ENCODE measurements at places on chromosomes 13 and 19. TPM values are rescaled to one million over a fixed set of nuclear protein-coding genes. Genes with fewer than 3 reads are reported as not detected.

The B3GNT8 gene
- not detected for total RNA-seq

The MBD3L3 gene
- total RNA-seq, result not detected

DNA sequence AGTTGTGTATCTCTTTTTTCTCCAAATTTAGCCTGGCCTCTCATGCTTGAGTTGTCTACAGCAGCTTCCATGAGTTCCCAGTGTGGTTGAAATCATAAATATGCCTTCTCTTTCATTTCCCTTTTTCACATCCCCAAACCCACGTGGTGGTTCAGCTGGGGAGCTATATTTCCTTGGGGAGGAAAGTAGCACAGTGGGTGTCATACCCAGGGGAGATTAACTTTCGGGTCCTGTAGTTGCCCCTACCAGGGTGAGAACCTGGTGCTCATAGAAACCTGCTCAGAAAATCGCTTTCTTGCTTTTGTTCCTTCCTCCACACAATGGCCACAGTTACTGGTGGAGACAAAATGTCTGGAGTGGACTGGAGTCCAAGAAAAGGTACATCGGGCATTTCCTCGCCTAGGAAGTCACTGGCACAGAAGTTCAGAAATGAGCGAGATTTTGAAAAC lies 7.0 kb upstream of the LILRA4 start:
- no peak for DNase-seq

DNA sequence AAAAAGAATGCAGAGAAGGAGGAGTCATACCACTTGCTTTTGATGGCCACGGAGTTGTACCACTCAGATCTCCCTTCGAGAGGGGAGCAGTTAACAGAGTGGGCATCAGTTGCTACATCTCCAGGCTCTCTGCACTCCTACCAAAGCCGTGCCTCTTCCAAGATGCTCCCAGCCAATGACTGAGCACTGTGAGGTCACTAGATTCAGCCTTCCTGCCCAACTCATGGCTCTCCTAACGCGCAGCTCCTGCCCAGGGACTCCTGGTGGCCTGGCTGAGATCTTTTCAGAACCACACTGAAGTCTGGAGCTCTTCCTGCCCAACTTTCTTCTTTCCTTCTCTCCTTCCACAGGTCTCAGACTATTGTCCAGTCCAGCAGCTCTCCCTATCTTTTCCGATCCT lies 66.7 kb downstream of the LHFPL6 start:
- DNase-seq, result no peak

The VSIG10L gene
- 0.29 TPM for total RNA-seq

The PGLYRP1 gene
- total RNA-seq, result not detected

GRCh38 chr13:92658293-92658692 lies 568.3 kb upstream of the GPC6 start:
- DNase-seq, result no peak

The CEACAM4 gene
- total RNA-seq, result not detected

The ETV2 gene
- not detected for total RNA-seq

The ODAD3 gene
- not detected for total RNA-seq

- DNase-seq, result no peak
These were observed 13.8 kb downstream of the BIVM start for GRCh38 chr13:102812611-102813287.

- no peak for DNase-seq
These were observed 765.4 kb upstream of the SPRY2 start for GRCh38 chr13:81106348-81106747.

- DNase-seq, result no peak
These were observed 628.2 kb upstream of the SLITRK5 start for GRCh38 chr13:87042946-87043345.

The IGFL3 gene
- not detected for total RNA-seq

DNA sequence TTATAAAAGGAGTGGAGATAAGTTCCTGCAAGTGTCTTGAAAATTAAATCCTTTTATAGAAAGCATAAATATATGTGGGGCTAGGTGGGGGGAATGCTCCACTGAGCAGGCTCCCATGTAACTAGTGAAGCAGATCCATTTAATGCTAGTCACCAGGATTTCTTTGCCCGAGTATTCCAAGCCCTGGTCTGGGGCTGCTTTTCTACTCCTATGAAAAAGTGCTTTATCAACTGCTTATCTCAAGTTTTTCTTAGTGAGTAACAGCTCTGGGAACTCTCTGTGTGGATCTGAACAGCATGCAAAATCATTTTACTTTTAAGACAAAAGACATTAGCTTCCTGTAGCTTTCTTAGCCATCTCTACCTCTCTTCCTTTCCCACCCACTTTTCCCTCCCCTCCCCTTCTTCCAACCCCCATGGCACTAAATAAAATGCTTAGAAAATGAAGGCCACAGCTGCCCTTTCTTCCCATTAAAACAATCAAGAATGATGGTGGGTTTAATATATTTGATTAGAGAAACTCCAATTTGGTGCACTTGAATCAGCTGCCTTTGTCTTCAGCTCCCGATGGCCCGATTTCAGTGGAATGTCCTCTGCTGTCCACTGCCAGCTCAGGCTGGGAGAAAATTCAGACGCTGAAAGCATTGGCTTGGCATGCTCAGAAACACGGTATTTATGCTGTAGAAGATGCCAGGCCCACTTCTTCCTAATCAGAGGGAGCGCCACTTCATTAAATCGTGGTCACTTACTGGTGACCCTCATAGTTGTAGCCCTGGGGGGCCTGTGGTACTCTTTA lies 475.1 kb downstream of the FOXO1 start:
- DNase-seq, result no peak

DNA sequence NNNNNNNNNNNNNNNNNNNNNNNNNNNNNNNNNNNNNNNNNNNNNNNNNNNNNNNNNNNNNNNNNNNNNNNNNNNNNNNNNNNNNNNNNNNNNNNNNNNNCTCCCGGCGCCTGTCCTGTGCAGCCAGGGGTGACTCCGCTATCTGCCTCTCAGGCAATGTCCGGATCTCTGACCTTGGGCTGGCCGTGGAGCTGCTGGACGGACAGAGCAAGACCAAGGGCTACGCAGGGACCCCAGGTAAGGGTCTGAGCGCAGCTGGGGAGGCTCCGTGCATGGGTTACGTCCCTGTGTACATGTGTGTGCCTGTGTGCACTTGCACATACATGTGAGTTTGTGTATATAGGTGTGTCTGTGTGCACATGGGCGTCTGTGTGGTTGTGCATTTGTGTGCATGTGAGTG lies 36.1 kb upstream of the TMEM255B start:
- no peak for DNase-seq

GRCh38 chr13:77637588-77637987 lies 59.9 kb upstream of the SLAIN1 start:
- DNase-seq, result no peak

DNA sequence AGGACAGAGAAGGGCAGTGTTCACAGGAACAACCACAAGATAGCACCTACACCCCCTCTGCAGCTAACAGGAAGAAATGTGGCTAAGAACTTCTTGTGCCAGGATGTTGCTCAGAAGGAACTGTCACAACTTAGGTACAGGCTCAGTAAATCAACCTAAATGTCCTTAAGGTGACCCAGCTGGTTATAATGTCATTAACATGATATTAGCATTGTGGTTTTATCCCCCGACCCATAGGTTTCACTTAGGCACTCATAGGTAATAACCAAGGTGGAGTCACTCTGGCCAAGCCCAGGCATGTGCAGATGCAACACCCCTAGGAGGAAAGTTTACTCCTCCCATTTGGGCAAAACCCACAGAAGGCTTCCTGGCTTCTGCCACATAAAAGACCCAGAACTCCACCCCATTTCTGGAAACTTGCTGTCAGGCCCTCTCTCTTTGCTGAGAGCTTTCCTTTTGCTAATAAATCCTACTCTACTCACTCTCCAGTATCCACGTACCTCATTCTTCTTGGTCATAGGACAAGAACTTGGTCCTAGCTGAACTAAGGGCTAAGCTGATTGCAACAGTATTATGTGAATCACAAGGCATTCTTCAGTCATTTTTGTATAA lies 951.3 kb downstream of the SLITRK5 start:
- DNase-seq, result no peak

- no peak for DNase-seq
These were observed 27.6 kb upstream of the ATXN8OS start for GRCh38 chr13:70080012-70080411.

DNA sequence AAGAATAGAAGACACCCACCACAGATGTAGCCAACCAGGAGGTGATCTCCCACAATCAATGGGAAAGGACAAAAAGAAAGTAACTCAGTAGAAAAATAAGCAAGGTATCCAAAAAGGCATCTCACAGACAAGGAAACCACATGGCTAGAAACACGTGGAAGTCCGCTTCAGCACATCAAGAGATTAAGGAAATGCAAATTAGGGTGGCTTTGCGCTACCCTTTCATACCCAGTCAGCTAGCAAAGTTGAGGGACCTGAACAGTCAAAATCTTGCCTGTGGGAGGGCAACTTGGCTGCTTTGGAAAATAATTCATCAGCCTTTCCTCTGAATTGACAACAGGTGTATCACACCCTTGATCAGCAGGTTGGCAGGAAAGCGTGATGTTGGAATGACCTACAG lies 11.6 kb upstream of the UQCR11 start:
- no peak for DNase-seq

DNA sequence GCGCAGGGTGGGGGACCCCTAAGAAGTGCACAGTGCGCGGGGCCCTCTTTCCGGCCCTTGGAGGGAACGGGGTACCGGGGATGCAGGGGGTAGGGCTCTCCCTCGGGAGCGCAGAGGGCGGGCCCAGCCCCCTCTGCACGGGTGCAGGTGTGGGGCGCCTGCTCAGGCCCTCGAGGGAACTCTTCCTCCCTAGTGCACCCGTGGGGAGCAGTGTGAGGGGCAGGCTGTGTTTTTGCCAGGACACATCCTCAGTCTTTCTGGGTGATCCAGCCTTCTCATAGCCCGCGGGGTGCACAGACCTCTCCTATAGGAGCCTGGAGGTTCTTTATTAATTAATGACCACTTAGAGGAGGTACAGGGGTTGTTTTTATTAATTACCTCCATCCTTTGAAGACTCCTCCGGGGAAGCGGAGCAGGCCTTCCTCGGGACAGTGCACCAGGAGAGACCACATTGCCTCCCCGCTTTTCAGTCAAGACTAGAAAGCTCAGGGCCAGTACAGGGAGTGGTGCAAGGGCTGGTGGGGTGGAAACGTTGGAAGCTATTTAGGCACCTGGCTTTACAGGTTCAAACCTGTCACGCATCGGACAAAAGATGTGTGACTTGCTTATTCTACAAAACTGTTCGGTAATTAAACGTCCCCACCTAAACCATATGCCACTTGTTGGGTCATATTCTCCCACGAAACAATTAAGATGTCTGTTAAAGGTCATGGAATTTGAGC lies 598 bp upstream of the GJB6 start:
- no peak for DNase-seq

The SH2D3A gene
- 43.0 TPM for total RNA-seq

GRCh38 chr13:62704875-62705274 lies 1289.2 kb upstream of the PCDH20 start:
- peak; percentile 13 for DNase-seq

The THSD8 gene
- not detected for total RNA-seq

The MAG gene
- not detected for total RNA-seq

GRCh38 chr19:5949792-5950305 lies 28.1 kb downstream of the RANBP3 start:
- peak; percentile 57 for DNase-seq

GRCh38 chr19:48560095-48560530 lies 8.1 kb downstream of the SULT2B1 start:
- no peak for DNase-seq

- no peak for DNase-seq
These were observed 22.2 kb upstream of the SPRYD7 start for GRCh38 chr13:49958321-49958720.

DNA sequence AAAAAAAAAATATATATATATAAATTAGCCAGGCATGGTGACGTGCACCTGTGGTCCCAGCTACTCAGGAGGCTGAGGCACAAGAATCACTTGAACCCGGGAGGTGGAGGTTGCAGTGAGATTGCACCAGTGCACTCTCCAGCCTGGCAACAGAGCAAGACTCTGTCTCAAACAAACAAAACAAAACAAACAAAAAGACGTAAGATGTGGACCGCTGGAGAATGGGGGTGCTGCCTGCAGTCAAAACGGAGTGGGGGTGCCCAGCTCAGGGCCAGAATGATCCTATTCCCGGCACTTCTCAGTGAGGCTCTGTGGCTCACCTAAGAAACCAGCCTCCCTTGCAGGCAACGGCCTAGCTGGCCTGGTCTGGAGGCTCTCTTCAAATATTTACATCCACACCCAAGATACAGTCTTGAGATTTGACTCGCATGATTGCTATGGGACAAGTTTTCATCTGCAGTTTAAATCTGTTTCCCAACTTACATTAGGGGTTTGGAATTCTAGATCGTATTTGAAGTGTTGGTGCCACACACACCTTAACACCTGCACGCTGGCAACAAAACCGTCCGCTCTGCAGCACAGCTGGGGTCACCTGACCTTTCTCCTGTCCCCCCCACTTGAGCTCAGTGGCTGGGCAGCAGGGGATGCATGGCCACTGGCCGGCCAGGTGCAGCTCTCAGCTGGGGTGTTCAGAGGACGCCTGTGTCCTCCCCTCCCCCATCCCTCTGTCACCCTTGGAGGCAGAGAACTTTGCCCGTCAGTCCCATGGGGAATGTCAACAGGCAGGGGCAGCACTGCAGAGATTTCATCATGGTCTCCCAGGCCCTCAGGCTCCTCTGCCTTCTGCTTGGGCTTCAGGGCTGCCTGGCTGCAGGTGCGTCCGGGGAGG lies at the start of gene F7:
TSS of gene F7 (plus strand) at position 760 of the 889 bp plus-strand sequence. CDS start at position 811, 51 bp downstream.
- DNase-seq, result no peak

The PNMA8C gene
- total RNA-seq, result not detected

- DNase-seq, result no peak
These were observed 169.3 kb downstream of the COL4A1 start for GRCh38 chr13:110137680-110138009.

GRCh38 chr19:17001603-17002183 lies 24.9 kb downstream of the CPAMD8 start:
- DNase-seq, result no peak

DNA sequence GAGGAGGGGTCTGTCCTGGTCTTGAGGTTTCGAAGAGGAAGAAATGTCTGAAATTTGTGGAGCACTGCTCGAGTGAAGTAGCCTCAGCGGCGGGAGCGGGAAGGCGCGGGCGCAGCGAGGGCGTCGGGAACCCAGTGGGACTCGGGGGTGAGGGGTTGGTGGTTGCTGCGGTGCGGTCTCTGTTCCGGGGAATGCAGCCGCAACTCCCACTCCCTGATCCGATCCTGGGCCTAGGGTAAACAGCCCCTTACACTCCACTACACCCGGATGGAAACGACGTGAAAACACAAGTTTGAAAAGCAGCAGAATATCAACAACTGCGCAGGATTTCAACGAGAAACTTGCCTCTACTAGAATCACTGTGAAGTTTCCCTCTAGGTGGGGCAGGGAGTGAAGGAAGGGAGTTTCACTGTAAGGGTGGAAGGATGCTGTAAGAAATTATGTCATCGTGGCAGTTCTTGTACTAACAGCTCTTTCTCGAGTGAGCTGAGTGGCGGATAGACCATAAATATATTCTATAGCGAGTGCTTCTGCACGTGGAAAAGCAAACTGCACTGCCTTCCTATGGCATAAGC lies 2.0 kb upstream of the KLF12 start:
- peak; percentile 74 for DNase-seq

The ZNF527 gene
- total RNA-seq, result 6.7 TPM

The TEX101 gene
- not detected for total RNA-seq

- no peak for DNase-seq
These were observed 5.5 kb upstream of the KCTD4 start for GRCh38 chr13:45206340-45206739.
